Uterine smooth muscle cell (primary cell): ENCODE measurements at places on chromosomes 12 and 14. TPM values are rescaled to one million over a fixed set of nuclear protein-coding genes. Genes with fewer than 3 reads are reported as not detected.

The KRT80 gene
- 0.11 and 0.25 TPM in 2 replicates for total RNA-seq

The EIF2S3B gene
- 1.2 and 12.6 TPM in 2 replicates for total RNA-seq

The TEAD4 gene
- 5.3 and 6.4 TPM in 2 replicates for total RNA-seq

The RPGRIP1 gene
- under 0.01 TPM in 1 of 2 replicates, not detected in the other for total RNA-seq

The SERPINA12 gene
- not detected in 2 replicates for total RNA-seq

The AHSA1 gene
- total RNA-seq: 121 and 154 TPM in 2 replicates

The NEUROD4 gene
- not detected in 2 replicates for total RNA-seq

The GPHN gene
- total RNA-seq: 6.9 and 12.0 TPM in 2 replicates

The DCN gene
- 87.0 and 193 TPM in 2 replicates for total RNA-seq

The ISCU gene
- 99.9 and 154 TPM in 2 replicates for total RNA-seq

The TPPP2 gene
- not detected in 2 replicates for total RNA-seq

The ENDOU gene
- under 0.01 and 0.11 TPM in 2 replicates for total RNA-seq

The EXOC5 gene
- total RNA-seq: 86.5 and 97.2 TPM in 2 replicates

The C1QL4 gene
- 0.37 and 0.77 TPM in 2 replicates for total RNA-seq

The HHIPL1 gene
- total RNA-seq: 4.5 and 11.2 TPM in 2 replicates

The KICS2 gene
- total RNA-seq: 8.9 and 9.1 TPM in 2 replicates

The KRT79 gene
- total RNA-seq: not detected in 2 replicates

The HOXC4 gene
- not detected in 2 replicates for total RNA-seq

The STON2 gene
- total RNA-seq: 0.87 and 2.7 TPM in 2 replicates
